T-cell (primary cell): ENCODE measurements at places on chromosomes 13 and 19. TPM values are rescaled to one million over a fixed set of nuclear protein-coding genes. Genes with fewer than 3 reads are reported as not detected.

Gene CYP2A6
- 1.1 TPM for total RNA-seq

Gene ZNF420
- 10.0 TPM for total RNA-seq

Gene MBD3L2
- total RNA-seq = not detected

Gene ZNF787
- 34.9 TPM for total RNA-seq

Gene CEACAM19
- total RNA-seq = 0.79 TPM

Gene ARRDC5
- 8.1 TPM for total RNA-seq

DNA sequence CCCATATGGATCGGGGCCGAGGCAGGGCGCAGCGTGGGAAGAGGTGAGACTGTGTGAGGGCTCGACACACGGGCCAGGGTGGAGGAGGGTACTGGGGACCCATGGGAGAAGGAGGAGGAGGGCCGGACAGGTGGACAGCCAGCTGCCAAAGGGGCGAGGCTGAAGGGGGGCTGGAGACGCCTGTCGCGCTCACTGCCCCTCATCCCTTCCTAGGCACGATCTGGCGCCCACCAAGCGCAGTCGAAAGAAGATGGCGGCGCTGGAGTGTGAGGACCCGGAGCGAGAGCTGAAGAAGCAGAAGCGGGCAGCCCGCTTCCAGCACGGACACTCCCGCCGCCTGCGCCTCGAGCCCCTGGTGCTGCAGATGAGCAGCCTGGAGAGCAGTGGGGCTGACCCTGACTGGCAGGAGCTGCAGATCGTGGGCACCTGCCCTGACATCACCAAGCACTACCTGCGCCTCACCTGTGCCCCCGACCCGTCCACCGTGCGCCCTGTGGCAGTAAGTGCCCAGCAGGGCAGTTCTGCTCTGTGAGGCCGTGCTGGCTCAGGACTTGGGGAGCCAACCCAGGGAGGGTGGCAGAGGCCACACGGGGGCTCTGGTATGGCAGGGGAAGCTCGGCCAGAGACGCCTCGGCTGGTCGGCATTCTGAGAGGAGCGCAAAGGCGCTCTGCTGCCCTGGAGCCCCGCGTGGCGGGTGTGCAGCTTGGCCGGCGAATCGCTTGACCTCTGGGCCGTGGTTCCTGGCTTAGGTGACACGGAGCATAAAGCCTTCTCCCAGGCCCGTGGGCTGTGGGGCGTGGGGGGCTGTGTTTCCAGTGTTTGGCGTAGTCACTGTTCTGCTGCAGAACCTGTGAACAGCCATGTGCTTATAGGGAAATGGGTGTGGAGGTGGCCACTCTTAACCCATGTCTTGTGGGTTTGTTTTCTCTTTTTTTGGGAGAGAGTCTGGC lies 6.9 kb downstream of the LENG9 start:
- no peak for DNase-seq
- no peak overlapping the region for H3K4me3 ChIP-seq
- H3K36me3 ChIP-seq = peaks cover 34% of the 10 kb centered on the region
- H3K27me3 ChIP-seq = no peaks in the 10 kb centered on the region

- no peaks in the 10 kb centered on the region for H3K27me3 ChIP-seq
- no peak for DNase-seq
- H3K27ac ChIP-seq = no peak overlapping the region
- no peaks in the 10 kb centered on the region for H3K4me1 ChIP-seq
Observed at GRCh38 chr13:90485436-90485835, 862.1 kb upstream of the MIR17HG start.

GRCh38 chr13:44549476-44549875 lies 26.7 kb downstream of the TSC22D1 start:
- H3K27me3 ChIP-seq = no peaks in the 10 kb centered on the region
- no peak overlapping the region for H3K27ac ChIP-seq
- DNase-seq = no peak
- H3K36me3 ChIP-seq = no peaks in the 10 kb centered on the region
- no peaks in the 10 kb centered on the region for H3K4me1 ChIP-seq

DNA sequence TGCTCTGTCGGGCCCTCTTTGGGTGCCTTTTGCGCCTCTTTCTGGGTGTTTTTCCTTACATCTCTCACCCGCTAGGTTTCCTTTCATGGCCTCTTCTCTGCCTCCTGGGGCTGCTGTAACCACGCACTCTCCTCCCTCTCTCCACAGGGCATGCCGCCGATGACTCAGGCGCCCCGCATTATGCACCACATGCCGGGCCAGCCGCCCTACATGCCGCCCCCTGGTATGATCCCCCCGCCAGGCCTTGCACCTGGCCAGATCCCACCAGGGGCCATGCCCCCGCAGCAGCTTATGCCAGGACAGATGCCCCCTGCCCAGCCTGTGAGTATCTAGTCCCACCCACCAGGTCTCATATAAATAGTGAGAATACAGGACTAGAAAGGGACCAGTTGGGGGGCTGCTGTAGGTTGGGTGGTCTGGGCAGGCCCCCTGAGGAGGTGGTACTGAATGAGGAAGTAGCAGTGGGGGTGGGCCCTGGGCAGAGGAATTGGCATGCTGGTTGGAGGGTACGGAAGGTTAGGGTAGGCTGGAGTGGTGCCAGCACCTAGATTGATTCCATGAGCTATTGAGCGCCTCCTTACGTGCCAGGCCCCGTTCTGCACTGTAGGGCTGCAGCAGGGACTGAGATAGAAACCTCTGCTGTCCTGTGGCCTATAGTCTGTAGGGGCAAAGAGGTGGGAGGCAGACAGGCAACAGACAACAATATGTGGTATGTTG lies 11.9 kb downstream of the SNRPA start:
- H3K27me3 ChIP-seq = no peaks in the 10 kb centered on the region
- H3K27ac ChIP-seq = peak overlapping the region; percentile 20

DNA sequence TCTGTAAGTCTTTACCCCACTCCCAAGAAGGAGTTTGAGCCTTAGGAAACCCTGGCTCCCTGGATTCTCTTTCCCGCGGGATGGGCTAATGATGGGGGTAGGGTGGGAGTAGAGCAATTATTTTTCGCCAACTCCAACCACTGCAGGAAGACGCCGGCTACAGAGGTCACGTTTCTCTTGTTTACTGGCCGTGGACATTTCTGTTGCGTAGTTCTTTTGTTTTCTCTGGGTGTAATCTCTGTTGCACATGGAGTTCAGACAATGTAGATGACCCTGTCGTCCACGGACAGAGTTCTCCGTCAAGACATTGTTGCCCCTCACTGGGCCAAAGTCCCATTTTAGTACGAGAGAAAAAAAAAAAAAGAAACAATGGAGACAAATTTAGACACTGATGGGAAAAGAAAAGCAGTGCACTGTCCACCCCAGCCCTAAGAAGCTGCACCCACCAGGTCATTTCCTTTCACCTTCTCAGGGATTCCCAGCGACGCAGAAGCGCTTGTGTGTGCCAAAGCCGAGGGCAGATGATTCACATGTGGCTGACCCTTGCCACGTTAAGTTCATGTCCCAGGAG lies 133.9 kb upstream of the ARGLU1 start:
- H3K27me3 ChIP-seq = no peaks in the 10 kb centered on the region
- H3K4me3 ChIP-seq = no peak overlapping the region
- H3K27ac ChIP-seq = no peak overlapping the region
- H3K4me1 ChIP-seq = no peaks in the 10 kb centered on the region

DNA sequence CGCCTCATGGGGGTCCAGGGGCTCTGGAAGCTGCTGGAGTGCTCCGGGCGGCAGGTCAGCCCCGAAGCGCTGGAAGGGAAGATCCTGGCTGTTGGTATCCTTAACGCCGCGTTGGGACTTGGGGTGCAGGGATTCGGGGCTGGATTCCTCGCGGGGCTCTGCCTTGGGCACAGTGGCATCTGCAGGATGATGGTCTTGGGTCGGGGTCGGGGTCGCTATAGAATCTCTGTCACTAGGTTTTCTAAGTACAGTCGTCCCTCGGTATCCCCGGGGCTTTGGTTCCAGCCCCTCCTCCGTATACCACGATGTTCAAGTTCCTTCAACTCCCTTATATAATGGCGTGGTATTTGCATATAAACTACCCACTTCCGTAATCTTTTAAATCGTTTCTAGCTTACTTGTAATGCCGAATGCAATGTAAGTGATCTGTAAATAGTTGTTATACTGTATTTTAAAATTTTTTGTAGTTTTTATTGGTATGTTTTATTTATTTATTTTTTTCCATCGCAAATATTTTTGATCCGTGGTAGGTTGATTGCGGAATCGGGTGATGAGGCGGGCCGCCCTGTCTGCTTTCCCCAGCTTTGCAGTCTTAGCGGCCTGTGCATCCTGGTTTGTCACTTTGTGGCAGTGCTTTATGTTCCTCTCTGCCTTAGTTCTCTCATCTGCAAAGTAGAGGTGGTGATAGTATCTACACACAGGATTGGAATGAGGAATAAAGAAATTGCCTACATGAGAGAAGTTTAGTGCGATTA lies 606 bp downstream of the ERCC5 start:
- H3K4me3 ChIP-seq = peak overlapping the region; percentile 100
- peak overlapping the region; percentile 98 for H3K27ac ChIP-seq
- no peaks in the 10 kb centered on the region for H3K27me3 ChIP-seq
- peak; percentile 25 for DNase-seq
